A549 treated with dexamethasone at 1 μM for 4 hours (cell line): ENCODE measurements at places on chromosomes 12 and 14. TPM values are rescaled to one million over a fixed set of nuclear protein-coding genes. Genes with fewer than 3 reads are reported as not detected.

PTPN11 gene
- 49.1 to 78.6 TPM (median 68.9 TPM) in 5 replicates for total RNA-seq

IGFBP6 gene
- total RNA-seq, result 171 to 218 TPM (median 205 TPM) in 5 replicates

FSCB gene
- total RNA-seq, result not detected in 5 replicates

RNASE1 gene
- total RNA-seq, result 0.15 to 0.45 TPM (median 0.30 TPM) in 5 replicates

FAM90A1 gene
- 0.08 to 0.13 TPM (median 0.11 TPM) in 5 replicates for total RNA-seq
